Fibroblast of skin of right biceps (primary cell): ENCODE measurements at places on chromosomes 4 and X.

DNA sequence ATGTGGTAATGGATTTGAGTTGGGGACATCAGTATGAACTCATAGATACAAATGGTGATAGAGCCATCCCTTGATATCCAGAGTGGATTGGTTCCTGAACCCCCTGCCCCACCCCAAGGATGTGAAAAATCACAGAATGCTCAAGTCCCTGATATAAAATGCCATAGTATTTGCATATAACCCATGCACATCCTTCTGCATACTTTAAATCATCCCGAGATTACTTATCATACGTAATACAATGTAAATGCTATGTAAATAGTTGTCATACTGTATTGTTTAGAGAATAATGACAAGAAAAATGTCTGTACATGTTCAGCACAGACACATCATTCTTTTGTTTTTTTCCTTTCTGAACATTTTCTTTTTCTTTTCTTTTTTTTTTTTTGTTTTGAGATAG lies 18.9 kb upstream of the SEPTIN11 start:
- DNase-seq: no peak

DNA sequence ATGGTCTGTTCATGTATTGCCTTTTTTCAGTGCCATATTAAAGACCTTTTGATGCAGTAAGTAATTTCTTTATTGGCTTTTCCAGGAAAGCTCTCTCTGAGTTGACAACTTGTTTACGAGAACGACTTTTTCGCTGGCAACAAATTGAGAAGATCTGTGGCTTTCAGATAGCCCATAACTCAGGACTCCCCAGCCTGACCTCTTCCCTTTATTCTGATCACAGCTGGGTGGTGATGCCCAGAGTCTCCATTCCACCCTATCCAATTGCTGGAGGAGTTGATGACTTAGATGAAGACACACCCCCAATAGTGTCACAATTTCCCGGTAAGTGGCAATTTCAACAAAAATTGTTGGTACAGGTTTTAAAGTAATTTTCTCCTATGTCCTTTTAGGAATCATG lies 148.0 kb downstream of the STIM2 start:
- no peak for DNase-seq

DNA sequence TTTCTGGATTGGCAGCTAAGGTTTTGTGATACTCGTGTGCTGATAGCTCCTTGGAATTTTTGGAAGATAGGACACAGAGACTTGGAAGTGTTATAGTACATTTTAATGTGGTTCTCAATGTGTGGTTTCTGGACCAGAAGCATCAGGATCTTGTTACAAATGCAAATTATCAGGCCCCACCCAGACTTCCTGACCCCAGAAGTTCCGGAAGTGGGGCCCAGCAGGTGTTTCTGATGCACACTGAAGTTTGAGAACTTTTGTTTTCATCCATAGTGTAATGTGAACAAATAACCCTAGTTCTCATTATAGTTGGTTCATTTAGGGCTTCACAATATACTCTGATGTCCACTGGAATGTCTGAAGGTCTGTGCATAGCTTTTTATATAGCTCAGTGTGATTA lies 49.6 kb downstream of the LAMP2 start:
- no peak for DNase-seq

- DNase-seq: no peak
Measured at GRCh38 chr4:151960449-151961230, 199.8 kb upstream of the GATB start.

DNA sequence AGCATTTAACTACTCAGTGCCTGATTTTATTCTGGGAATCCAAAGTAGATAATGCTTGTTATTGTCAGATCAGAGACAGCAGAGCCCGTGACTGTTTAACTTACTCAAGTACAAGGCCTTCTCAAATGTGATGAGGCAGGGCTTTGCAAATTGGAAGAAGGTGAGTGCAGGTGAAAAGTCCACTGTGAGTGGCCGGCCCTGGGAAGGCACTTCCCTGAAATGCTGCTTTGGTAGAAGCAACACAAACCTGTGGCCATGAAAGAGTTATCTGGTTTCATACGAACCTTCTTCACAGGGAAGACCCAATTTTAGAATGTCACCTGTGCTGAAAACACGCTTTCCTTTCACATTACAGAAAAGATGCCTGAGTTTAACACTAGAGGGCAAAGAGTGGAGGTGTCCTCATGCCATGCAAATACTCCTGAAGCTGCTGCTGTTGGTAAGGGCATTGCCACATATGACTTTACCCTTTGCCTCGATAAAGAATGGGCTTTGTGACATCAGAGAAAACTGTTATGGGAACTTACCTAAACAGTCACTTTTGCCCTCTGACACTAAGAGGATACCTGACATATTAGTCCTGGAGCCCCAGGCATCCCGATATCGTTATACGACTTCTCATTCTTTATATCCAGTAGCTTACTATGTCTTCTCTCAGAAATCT lies 8.0 kb downstream of the PPARGC1A start:
- DNase-seq: no peak

DNA sequence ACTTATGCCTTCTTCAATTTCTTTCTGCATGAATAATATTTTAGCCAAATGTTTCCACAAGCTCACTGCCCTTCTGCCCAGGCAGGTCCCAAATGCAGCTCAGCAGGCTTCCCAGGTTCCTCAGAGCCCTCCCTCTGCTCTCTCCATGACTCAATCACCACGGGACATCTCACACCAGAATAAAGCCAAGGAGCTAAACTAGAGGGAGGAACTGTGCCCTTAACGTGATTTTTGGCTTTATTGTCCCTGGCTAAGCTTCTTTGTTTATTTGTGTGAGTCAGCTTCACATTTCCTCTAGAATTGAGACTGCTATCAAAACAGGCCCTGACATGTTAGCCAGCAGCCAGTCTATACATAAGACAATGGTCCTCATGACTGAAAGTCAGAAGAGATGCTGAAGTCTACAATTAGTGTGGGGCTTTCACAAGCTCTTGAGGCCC lies 186.4 kb upstream of the GALNT7 start:
- DNase-seq: peak; percentile 59

DNA sequence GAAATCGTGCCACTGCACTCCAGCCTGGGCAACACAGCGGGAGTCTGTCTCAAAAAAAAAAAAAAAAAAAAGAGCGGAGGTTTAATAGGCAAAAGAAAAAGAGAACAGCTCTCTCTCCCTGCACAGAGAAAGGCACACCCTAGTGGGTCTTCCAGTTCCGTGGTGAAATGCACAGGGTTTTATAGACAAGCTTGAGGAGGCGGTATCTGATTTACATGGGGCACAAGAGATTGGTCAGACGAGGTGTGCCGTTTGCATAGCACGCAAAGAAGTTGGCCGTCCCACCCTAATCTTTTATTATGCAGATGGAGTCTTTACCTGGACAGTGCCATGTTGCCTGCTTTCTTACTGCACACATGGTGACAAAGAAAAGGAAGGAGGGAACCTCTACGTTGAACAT lies 33.5 kb upstream of the REST start:
- no peak for DNase-seq

DNA sequence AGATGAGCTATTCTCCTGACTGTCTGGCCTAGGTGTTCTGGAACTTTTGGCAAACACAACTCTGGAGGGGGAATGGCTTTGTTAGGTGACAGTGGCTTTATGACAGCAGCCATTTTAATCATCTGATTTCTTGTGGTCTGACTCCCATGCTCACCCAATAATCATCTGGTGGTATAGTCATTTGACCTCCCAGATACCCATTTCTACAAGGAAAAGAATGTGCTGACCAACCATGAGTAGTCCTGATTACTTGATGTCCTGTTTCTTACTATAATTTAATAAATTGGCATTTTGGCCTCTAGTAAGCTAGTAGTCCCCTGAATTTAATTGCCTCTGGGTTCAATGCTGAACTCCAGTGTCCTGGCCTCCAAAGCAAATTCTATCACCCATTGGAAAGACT lies 109.9 kb upstream of the DUSP21 start:
- DNase-seq: no peak

DNA sequence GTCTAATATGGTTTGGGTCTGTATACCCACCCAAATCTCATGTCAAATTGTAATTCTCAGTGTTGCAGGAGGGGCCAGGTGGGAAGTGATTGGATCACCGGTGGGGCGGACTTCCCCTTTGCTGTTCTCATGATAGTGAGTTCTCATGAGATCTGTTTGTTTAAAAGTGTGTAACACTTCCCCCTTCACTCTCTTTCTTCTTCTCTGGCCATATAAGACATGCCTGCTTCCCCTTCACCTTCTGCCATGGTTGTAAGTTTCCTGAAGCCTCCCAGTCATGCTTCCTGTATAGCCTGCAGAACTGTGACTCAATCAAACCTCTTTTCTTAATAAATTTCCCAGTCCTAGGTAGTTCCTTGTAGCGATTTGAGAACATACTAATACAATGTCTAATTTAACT lies 19.7 kb upstream of the SCRG1 start:
- no peak for DNase-seq

DNA sequence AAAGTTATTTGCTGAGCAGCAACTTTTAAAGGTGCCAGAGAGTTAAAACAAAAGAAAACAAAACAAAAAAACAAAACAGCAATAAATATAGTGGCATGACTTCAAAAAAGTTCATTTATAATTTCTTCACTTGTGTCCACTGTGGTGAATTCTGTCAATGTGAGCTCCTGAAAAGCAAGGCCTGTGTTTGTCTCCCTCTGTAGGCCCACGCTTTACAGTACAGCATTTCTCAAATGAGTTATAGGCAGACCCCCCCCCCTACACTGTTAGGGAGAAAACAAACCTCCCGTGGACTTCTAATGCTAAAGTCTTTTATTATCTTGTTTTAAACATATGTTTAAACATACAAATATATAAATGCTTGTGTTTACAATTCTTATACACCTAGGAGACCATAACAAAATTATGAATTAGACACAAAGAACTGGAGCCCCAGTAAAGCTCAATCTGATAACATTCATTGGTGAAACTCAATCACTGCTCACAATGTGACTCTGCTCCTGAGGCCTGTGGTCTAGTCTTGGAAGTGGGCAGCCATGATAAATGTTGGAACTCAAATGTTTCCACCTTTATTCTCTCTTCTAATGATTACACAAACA lies 47.0 kb upstream of the SCOC start:
- peak; percentile 53 for DNase-seq

DNA sequence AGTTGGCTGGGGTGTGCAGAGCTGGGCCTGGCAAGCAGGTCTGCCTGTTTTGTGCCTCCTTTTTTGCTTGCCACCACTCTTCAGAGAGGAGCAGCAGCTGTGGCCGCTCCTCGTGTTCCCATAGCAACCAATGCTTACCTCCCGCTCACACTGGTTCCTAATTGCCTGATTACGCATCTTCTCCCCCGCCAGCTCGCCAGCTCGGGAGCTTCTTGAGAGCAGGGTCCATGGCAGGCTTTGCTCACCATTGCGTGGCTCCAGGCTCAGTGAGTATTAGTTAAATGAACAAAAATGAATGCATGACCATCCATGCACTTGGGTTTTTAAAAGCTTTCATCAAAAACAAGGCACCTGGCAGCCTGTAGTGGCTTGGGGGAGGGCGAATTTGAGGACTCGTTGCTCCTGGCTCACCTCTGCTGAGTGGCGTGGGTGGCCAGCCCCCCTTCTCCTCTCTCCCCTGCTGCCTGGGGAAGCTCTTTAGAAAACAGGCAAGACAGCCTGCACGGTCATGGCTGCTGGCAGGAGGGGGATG lies 14.2 kb upstream of the PJA1 start:
- DNase-seq: peak; percentile 47

- peak; percentile 78 for DNase-seq
Measured at GRCh38 chr4:75545526-75545925, 10.3 kb upstream of the ODAPH start.

- no peak for DNase-seq
Measured at GRCh38 chr4:67499799-67500198, 45.5 kb downstream of the CENPC start.

DNA sequence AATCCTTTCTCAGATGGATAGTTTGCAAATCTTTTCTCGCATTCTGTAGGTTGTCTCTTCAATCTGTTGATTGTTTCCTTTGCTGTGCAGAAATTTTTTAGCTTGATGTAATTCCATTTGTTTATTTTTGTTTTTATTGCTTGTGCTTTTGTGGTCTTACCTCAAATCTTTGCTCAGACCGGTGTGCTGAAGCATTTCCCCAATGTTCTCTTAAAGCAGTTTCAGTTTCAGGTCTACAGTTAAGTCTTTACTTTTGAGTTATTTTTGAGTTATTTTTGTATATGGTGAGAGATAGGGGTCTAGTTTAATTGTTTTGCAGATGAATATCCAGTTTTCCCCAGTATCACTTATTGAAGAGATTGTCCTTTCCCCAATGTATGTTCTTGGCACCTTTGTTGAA lies 18.2 kb upstream of the SLC25A14 start:
- no peak for DNase-seq

GRCh38 chrX:17042037-17042436 lies 95.6 kb downstream of the REPS2 start:
- no peak for DNase-seq

- no peak for DNase-seq
Measured at GRCh38 chrX:72393836-72394517, 88.3 kb upstream of the CITED1 start.

- DNase-seq: peak; percentile 72
Measured at GRCh38 chrX:46758956-46759644, at the start of gene SLC9A7. Gene SLC9A7, minus strand, starts transcription at chrX:46759118. Its CDS starts 89 bp downstream, at chrX:46759029.

GRCh38 chrX:136712650-136713310 lies 64.8 kb downstream of the CD40LG start:
- no peak for DNase-seq

DNA sequence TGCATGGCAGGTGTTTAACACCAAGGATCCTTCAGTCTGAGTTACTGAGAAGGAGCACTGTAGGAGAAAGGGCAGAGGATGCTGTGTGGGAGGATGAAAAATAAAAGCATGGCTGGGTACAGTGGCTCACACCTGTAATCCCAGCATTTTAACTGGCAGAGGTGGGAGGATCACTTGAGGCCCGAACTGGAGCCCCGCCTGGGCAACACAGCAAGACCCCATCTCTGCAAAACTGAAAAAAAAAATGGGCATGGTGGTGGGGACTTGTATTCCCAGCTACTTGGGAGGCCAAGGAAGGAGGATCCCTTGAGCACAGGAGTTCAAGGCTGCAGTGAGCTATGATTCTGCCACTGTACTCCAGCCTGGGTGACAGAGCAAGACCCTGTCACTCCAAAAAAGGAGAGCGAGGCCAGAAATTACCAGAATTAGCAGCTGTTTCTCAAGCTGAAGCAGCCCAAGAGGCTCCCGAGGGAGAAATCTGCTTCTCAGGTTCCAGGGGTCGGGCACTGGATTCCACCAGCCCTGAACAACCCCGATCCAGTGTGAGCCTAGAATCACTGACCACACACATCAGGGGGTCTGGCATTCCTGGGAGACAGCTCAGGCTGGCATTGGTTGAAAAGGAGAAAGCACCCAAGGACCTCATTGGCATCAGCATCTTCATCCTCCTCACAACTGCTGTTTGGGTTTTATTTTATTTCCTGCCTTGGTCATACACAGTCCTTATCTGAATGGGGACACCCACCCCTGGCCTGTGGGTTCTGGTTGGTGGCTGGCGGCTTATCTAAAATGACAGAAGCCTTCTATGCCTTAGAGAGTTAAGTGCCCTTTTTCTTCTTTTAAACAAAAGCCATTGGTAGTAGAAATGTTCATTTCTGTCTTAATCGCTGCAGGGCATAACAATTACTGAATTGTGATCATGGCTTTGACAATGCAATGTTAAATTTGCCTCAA lies 66.3 kb upstream of the TRIM2 start:
- no peak for DNase-seq

DNA sequence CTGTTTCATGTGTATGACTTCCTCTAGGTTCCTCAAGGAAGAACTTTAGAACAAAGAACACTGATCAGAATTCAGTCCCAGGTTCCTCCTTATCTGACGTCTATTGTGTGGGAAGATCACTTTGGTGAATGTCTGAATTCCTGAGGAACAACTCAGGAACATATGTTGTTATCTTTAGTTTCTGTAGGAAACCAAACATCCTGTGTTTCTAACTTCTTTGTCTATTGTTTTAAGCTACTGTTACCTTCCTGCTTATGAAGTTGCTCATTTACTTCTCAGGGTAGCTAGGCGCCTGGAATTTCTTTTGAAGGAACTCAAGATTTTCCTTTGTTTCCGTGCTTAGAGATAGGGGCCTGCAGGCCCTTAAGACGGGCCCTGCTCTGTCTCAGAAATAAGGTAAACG lies 46.2 kb downstream of the MAGEB5 start:
- peak; percentile 18 for DNase-seq
